ENCODE measurements at places on chromosomes 11 and 22.

- no peak for DNase-seq
These were observed 20.1 kb downstream of the SCN4B start for GRCh38 chr11:118132385-118133151.

DNA sequence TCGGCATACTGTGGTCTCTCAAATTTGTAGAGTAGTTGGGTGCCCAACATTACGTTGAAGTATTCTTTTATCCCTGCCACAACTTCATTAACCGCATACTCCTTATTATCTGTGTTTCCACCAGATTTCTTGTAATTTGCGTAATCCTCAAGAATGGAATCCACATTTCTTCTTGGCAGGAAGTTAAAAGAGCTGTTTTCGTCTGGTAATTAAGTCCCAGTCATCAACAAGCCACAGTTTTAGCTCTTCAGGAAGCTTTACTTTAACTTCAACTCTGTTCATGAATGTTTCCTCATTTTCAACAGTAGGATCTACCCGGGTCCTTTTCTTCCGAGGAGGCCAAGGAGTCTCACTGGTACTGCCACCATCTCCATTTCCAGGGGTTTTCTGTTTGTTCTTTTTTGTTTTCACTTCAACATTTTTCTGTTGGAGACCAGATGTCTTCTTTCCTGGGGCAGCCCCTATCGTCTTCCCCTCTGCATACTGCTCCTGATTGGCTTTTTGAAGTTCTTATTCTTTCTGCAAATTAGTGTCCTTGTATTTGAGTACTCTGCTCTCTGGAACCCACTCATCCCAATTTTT lies 30.3 kb downstream of the PDE3B start:
- no peak for DNase-seq

GRCh38 chr11:34823639-34824038 lies 92.5 kb downstream of the APIP start:
- DNase-seq = no peak

- peak; percentile 71 for DNase-seq
These were observed 20.3 kb upstream of the MRPL17 start for GRCh38 chr11:6703247-6704063.

- DNase-seq = no peak
These were observed 76.4 kb upstream of the NNMT start for GRCh38 chr11:114219559-114220349.

DNA sequence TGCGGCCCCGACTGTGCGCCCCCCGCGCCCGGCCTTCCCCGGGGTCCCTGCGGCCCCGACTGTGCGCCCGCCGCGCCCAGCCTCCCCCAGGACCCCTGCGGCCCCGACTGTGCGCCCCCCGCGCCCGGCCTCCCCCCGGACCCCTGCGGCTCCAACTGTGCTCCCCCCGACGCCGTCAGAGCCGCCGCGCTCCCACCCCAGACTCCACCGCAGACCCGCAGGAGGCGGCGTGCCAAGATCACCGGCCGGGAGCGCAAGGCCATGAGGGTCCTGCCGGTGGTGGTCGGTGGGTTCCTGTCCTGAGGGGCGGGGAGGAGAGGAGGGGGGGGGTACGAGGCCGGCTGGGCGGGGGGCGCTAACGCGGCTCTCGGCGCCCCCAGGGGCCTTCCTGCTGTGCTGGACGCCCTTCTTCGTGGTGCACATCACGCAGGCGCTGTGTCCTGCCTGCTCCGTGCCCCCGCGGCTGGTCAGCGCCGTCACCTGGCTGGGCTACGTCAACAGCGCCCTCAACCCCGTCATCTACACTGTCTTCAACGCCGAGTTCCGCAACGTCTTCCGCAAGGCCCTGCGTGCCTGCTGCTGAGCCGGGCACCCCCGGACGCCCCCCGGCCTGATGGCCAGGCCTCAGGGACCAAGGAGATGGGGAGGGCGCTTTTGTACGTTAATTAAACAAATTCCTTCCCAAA lies 3.1 kb downstream of the DRD4 start:
- no peak for DNase-seq

DNA sequence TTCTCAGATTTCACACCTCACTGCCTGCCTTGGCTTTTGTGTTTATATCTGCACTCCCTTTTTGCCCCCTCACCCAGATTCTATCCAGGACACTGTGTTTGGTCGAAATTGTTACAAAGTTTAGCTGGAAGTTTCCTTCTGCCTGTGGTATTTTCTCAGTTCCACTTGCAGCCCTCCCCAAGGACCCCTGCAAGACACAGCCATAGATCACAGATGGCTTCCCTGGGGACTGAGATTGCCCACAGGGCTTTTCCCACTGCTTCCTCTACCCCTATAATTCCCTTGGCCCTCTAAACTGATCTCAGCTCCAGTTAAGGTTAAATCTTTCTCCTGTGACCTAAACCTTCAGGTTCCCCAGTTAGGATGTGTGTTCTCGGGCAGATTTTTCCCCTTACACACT lies 146.1 kb upstream of the C11orf87 start:
- DNase-seq = no peak

DNA sequence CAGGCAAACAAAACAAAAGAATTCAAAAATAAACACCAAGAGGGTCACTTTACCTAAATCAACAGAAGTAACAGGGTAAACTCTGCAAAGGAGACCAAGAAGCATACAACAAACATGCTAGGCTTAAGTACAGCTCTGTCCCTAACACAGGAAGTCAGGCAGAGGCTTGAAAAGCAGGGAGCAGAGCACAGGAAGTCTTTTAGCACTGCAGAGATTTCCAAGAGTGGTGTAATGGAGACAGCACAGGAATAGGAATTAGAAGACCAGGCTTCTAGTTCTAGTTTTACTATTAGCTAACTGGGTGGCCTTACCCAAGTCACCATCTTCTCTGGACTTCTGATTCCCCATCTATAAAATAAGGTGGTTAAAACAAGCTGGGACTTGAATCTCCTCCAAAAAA lies 1.9 kb downstream of the RBFOX2 start:
- DNase-seq = peak; percentile 54

DNA sequence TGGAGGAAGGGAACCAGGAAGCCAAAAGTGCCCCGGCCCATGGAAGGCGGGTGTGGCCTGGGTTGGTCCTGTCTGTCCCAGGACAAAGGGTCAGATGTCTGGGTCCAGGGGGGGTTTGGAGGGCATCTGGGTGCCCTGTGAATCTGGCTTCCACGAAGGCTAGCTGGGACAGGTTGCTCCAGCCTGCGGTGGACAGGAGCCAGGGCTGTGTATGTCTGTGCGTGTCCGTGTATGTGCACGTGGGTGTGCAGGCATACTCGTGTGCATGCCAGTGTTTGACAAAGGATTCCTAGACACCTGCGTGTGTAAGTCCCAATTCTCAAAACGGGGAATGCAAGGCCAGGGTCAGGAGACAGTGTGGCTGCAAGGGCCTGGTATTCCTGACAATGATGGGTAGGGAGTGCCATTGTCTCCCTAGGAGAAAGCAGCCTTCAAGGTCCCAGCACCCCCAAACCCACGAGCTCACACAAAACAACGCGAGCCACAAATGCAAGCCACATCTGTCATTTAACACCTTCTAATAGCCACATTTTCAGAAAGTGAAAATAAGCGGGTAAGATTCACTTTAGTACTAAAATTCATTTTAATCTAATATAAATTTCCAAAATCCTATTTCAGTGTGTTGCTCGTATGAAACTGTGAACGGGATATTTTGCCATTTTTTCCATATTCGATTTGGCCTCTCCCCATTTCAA lies 78.4 kb upstream of the WNT7B start:
- no peak for DNase-seq

DNA sequence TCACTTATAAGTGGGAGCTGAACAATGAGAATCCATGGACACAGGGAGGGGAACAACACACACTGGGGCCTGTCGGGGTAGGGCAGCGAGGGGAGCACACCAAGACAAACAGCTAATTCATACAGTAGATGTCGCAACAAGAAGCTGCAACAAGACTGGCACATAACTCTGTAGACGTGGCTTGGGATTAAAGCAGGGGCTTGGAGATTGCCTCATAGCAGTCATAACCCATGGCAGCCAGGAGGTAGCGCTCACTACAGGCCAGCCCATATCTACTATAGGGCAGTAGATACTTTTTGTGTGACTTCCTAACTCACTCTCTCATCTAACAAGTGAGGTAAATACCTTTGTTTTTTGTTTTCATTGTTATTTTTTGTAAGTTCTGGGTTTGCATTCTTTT lies 1.7 kb upstream of the OR9G4 start:
- DNase-seq = no peak

DNA sequence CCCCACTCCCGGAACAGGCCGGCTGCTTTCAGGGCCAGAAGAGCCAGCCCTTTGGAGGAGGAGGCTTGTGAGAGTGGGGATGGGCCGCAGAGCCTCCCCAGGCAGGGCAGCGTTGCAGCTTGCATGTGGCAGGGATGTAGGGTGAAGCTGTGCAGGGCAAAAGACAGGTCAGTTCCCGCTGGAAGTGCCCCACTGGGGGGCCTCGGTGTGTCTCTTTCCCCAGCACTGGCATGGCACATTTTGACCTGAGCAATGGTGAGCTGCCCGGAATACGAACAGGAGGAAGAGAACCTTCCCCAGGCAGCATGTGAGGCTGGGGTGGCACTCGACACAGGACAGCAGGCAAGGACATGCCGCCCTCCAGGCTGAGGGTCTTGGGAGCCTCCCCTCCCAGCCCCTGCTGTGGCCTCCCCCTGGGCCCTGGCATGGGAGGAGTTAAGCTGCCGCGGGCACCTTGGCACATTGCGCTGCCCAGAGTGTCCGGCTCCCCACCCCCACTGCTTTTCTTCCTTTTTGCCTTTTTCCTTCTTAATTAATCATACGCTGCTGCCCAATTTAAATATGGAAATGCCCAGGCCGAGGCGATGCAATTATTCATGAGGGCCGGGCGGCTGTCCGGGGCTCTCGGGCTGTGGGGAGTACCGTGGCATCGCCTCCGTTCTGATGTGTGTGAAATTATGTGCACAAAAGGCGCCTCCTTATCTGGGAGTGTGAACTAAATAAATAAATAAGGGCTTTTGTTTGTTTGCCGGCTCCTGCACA lies 76.0 kb upstream of the WNT7B start:
- DNase-seq = no peak

DNA sequence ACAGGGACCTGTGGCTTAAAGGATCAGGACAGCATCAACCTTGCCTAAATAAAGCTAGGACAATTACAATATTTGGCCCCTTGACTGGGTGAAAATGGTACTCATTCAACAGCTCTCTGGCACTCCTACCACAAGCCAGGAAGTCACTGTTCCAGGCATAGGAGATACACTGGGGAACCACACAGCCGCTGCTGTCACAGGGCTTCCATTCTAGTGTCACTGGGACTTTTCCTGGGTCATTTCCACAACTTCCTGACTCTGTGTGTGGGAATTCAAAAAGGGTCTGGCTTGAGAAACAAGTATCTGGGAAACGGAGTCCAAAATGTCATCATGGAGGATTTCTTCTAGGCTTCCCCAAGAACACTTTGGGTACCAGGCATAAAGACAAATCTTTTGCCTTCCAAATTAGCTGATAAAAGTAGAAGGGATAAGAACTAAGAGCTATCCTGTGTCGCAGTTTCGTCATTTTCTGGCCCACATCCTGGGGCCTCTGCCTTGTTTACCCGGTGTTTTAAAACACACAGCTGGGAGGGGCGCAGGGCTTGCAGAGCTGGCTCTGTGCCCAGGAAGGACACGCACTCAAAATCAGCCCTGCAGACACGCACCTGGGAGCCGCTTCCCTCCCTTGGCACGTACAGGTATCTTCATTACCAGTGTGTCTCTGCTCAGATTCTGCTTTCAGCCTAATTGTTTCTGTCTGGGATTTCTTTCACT lies 38.0 kb downstream of the TMEM45B start:
- no peak for DNase-seq

All from fibroblast of skin of scalp (primary cell).